Caco-2 (cell line): ENCODE measurements at places on chromosomes 5 and 9. TPM values are rescaled to one million over a fixed set of nuclear protein-coding genes. Genes with fewer than 3 reads are reported as not detected.

Gene LECT2
- 0.51 and 0.70 TPM in 2 replicates for total RNA-seq

Gene ZNF366
- total RNA-seq = not detected in 2 replicates

Gene PPP2R2B
- 6.9 and 9.8 TPM in 2 replicates for total RNA-seq

Gene OBP2B
- not detected in 2 replicates for total RNA-seq

Gene SLC6A19
- 0.29 and 0.32 TPM in 2 replicates for total RNA-seq

DNA sequence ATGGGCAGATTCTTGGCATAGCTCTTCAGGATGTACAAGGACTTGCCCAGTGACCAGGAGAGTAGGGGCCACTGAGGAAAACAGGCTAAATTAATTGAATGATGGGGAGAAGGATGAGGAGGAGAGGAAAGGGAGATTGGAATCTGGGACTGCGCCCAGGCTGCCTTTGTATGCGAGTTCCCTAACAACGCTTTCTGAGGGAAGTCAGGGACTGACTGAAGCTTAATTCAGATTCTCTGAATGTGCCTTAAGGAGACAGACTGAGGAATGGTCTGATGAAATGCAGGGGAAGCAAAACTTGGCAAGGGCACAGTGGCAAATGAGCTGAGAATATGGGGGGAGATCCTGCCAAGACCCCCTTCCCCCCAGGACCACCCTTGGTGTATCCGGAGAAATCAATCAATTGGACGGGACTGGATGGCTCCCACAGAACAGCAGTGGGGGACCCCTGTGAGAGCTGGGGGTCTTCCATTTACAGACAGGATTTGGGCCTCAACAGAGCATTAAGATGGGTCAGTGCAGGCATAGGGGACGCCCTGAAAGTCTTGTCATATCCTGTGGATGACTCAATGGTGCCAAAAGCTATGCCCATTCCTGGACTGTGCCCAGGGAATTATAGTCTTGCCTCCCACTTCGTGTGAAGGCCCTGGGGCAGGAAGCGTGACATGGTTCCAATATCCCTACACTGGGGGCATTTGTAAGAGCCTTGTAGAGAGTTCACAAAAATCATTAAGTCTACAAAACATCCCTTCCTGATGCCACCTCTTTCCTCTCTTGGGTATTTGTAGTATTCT lies 215.5 kb upstream of the TNC start:
- no peak for DNase-seq

- peak; percentile 83 for DNase-seq
Observed at GRCh38 chr5:160159991-160160792, 40.9 kb upstream of the PWWP2A start.

DNA sequence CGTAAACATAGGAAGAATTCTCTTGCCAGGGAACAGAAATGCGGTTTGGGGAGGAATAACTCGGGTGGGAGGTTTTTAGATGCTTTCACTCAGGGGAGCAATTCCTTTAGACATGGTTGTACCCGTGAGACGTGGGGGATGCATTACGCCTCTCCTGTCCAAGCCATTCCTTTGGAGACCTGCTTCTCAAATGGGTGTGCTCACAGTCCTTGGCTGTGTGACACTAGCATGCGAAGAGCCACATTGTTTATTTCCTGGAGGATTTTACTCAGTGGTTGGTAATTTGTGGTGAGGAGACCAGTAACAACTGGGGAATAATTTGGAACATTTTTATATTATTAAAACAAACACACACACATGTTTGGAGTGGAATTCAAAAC lies 18.5 kb downstream of the COL15A1 start:
- no peak for DNase-seq

DNA sequence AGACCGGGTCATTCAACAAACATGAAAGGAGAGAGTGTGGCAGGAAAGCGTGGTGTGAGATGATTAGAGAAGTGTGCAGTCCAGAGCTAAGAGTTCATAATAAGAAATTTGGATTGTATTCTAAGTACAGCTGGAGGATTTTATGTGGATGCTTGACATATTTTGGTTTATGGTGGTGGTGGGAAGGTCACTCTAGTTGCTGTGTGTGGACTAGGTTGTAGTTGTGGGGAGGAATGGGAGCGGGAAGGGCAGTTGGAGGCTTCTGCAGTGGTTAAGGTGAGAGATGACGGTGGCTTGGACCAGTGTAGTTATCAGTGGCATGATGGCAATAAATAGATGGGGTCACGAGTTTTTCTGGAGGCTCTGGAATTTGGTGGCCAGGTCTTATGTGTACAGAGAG lies 45.7 kb upstream of the GPR151 start:
- DNase-seq = no peak

GRCh38 chr9:99666571-99666970 lies 155.1 kb upstream of the NR4A3 start:
- DNase-seq = no peak

- DNase-seq = no peak
Observed at GRCh38 chr5:20536341-20536740, 548.3 kb upstream of the CDH18 start.

DNA sequence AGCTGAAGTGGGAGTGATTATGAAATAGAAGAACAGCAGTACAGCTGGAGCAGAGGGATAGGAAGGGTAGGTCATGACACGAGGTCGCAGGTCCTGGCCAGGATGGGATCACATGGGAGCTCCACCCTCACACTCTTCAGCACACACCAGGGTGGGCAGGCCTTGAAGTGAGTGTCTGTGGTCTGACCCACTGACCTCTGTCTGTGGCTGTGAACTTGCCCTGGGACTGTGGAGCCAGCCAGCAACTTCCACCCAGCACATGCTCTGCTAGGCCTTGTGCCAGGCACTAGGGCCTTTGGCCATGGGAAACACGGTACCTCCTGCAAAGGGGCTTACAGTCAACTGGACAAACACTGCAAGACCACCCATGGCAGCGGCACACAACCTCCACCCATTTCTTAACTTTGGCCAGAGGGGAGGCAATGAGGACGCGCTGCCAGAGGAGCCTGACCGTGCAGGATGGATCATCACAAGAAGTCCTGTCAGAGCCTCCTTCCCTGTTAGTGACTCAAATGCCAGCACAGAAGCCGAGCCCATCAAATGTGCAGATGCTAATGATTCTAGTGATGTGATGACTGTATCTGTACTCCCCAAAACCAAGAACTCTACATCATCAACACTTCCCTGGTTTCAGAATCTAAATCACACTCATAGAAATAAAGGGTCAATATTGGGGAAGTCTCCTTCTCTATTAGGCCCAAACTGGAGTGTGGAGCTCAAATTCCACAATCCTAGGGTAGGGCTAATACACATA lies 113.6 kb downstream of the DPYSL3 start:
- no peak for DNase-seq

- DNase-seq = no peak
Observed at GRCh38 chr5:179488975-179489374, 61.4 kb upstream of the RUFY1 start.

GRCh38 chr5:127970081-127970480 lies 113.5 kb upstream of the SLC12A2 start:
- DNase-seq = no peak

DNA sequence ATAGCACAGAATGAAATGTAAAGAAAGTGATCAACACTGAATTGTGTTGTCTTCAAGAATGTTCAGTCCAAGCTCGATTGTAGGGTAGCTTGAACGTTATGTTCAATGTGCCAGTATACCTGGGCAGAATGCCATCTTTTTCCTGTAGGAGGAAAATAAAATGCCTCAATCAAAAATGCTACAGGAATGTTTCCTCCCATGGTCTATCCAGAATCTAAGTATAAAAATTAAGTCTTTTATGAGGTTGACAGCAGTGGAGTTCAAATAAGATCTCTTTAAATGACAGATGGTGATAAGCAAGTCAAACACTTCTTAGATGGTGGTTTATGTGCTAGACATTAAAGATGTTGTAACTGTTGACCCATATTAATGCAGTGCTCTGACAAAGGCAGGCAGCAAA lies 488.6 kb downstream of the CSNK1G3 start:
- DNase-seq = no peak

- DNase-seq = peak; percentile 57
Observed at GRCh38 chr9:92970467-92970923, 23.2 kb downstream of the FGD3 start.

DNA sequence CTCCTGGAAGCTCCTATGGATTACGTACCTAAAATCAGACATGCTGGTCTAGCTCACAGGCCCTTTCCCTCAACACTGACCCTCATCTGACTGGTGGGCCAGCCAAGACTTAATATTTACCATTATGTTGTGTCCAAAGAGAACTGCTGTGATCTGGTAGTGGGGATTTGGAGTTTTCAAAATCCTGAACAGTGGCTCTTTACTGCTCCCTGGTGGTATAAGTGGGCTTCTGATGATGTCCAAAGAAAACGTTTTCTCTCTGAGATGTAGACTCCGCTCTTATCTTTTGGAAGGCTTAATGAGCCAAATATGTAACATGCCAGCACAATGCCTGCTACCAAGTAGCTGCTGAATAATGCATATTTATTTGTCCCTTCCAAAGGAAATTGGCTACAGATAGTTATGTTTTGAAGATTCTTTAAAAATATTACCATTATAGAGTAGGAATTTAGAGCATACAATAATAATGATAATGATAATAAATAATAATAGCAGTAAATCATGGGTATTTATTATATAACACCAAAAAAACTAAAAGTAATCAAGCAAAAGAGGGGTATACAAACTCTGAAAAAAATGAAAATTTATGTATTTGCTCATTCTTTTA lies 406.6 kb upstream of the TNC start:
- peak; percentile 64 for DNase-seq

DNA sequence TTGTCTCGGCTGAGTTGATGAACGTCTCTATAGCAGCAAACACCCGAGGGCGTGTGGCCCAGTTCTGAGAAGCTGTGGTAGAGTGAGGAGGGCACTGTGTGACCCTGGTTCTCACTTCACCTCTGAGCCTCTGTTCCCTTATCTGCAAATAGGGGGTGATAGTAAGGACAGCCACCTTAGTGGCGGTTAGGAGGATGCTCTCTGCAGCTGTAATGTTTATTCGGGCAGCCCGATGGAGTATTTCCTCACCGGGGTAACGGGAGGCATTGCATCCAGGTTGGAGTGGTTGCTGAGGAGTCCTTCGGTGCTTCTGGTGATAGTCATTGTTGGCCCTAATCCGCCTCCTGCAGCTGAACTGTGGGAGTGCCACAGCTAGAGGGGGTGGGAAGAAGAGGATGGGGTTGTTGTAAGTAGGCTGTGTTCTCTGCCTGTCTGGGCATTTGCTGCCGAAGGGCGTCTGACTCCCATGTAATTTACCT lies 13.9 kb downstream of the PRRC2B start:
- DNase-seq = no peak

DNA sequence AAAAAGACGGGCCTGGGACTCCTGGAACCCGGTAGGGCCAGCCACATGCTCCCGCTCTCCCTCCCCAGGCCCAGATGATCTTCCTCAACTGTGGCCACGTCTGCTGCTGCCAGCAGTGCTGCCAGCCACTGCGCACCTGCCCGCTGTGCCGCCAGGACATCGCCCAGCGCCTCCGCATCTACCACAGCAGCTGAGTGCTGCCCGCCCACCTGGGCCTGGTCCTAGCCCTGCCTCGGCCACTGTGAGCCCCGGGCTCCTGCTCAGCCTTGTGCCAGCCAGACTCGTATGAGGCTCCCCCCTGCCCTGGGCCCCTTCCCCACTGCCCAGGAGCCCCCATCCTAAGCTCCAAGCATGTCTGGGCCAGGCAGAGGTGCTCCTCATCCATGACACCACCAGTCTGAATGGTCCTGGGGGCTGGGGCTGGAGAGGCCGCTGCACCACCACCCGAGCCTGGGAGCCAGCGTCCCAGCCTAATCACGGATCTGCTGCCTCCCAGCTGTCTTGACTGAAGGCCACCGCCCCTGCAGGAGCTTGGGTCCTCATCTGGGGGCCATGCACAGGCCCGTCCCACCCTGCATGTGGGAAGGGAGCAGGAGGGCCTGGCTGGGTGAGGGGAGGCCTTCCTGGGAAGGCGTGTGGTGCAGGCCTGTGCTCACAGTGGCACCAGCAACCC lies 51.5 kb downstream of the LRSAM1 start:
- no peak for DNase-seq

GRCh38 chr5:43219120-43219519 lies 27.1 kb downstream of the NIM1K start:
- no peak for DNase-seq

DNA sequence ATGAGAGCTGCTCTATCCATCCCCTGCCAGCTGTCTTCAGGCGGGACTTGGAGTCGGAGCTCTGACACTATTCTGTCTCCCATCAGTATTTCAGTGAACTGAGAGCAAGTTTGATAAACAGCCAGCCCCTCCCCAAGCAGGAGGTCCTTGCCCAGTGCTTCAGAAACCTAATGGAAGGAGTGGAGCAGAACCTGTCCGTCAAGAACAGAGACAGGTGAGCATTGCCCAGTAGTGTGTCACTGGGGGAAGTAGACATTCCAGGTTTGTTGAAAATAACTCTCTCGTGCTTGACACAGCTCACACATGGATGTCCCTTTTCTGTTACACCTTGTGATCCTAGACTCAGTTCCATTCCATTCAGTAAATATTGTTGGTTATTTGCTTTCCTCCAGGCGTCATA lies 13.2 kb upstream of the TLX3 start:
- peak; percentile 61 for DNase-seq

DNA sequence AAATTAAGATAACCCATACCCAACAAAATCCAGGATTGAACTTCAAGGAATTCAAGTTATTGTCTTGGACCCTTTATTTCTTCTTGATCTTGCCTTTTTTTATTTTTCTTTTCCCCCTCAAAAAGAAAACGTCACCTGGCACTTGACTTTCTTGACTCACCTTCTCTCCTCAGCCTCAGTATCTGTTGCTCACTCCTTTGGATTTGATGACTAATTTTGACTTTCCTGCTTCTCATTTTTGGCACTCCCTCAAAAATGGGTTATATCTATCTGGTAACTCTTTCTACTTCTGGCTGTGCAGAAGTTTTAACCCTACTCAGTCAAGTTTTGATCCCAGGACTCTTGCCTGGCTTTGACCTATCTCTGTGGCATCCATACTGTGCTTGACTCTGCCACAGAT lies 66.6 kb upstream of the SPATA31D4 start:
- DNase-seq = no peak

DNA sequence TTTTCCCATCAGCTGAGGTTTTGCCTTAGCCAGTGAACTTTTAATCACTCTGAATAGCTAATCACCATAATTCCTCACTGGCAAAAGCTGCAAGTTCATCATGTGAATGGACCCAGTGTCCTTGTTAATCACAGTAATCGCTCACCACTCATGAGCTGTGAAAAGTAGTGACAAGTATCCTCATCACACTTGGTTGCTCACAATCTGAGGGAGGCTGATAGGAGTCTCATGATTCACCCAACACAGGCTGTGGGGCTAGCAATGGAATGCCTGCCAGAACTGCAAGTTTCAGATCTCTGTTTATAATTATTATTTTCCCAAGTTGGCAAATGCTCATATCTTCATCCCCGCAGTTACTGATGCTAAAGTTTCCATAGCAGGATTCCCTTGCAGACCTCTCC lies 467.2 kb downstream of the KIF4B start:
- no peak for DNase-seq

DNA sequence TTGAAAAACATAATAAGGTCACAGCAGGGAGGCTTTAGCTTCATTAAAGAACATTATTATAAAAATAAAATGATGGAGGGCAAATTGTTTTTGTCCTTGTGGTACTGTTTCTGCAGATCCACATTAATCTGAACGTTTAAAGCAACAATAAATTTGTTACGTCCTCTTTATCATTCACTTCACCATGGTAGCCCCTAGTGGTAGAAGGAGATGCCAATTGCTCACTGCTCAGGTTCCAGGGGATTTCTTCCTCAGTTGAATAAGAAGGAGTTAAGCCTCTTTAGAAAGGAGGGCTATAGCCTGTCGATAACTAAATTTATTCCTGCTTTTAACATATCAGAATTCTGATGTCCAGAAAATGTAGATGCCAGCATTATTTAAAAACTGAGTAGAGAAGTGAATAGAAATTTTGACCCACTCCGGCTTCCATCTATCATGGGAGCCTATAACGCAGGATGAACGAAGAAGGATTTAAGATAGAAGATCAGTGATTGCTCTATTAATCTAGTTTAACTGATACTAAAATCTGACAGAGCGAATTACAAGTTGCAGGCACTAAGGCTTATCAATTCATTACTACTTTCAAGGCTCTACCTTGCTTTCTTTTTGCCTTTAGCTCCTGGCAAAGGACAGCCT lies 692.3 kb downstream of the PTPRD start:
- DNase-seq = no peak
